Occipital lobe (tissue), 3 donors: ENCODE measurements at places on chromosomes 12 and 14.

DNA sequence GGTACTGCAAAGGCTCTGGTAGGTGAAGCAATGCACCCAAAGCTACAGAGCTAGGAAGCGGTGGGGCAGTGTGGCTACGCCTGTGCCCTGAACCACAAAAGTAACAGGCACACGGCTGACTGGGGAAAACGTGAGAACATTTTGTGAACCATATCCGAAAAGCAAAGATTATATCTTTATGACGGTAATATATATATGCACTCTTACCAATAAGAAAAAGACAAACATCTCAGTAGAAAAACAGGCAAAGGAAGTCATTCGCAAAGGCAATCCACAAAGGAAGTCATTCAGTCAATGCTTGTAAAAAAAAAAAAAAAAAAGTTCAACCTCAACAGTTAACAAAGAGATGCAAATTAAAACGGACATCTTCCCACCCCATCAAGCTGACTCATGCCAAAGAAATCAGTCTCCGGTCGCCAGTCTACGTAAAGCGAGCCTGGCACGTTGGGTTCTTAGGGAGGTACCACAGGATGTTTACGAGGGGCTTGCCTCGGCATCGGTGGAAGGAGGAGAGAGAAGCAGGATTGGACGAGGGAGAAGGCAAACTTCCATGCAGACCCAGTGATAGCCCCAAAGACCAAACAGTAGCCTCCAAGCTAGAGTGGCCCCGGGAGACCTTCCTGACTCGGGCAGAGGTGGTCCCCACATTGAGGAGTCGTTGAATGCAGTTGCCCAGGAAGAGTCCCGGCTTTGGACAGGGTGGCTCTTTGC lies 39.4 kb upstream of the PPP2R5C start:
- DNase-seq, result no peak

DNA sequence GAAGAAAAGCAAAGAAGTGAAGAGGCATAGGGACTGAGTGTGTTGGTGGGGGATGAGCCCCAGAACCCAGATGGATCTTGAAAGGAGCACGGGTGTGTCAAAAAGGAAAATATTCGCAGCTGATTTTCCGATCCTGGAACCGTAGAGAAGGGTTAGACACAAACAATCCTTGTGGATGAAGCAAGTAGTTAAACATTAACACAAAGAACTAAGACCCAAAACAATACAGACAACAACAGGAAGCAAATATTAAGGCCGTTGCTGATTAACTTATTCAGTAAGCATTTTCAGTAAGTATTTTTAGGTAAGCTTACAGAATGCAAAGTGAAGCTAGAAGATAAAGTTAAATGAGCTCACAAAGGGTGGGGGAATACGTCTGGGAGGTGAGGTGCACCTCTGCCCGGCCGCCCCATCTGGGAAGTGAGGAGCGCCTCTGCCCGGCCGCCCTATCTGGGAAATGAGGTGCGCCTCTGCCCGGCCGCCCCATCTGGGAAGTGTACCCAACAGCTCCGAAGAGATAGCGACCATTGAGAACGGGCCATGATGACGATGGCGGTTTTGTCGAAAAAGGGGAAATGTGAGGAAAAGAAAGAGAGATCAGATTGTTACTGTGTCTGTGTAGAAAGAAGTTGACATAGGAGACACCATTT lies 62.8 kb upstream of the PRB2 start:
- DNase-seq, result no peak

- DNase-seq, result peak; percentile 47
Measured at GRCh38 chr12:53098354-53098981, 1.0 kb downstream of the IGFBP6 start.

- DNase-seq, result no peak
Measured at GRCh38 chr14:61582815-61583214, 112.5 kb upstream of the HIF1A start.

DNA sequence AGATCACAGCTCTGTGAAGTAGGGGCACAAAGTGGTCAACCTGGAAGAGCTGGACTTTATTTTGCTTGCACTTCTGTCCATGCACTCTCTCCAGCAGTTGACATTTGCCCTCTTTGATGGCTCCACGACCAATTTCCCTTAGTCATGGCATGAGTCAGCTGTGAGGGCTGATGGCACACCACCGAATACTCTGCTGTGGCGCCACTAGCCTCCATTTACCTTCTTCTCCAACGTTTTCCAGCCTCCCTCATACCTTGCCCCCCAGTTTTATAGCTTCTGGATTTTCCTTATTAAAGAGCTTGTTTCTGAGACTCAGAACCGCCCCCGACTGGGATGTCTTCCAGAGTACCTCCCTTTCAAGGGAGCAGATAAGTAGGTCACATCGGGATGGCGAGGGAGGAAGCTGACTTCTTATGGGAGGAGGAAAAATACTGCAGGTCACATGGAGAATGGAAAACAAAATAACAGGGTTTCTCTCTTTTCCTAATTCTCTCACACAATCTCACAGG lies 17.6 kb downstream of the NINJ2 start:
- DNase-seq, result peak; percentile 51

GRCh38 chr12:98635657-98636323 lies 8.8 kb downstream of the IKBIP start:
- DNase-seq, result no peak

GRCh38 chr12:89797436-89797835 lies 88.8 kb upstream of the ATP2B1 start:
- no peak for DNase-seq

DNA sequence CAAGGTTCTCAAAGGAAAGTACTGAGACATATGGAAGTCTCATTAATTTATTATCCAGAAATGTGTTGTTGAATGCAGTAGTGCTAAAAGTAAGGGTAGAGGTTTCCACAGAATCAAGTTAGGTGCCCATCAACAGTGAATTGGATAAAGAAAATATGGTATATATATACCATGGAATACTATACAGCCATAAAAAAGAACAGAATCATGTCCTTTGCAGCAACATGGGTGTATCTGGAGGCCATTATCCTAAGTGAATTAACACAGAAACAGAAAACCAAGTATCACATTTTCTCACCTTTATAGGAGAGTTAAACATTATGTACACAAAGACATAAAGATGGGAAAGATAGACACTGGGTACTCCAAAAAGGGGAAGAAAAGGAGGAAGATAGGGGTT lies 149.9 kb upstream of the RASSF8 start:
- no peak for DNase-seq

DNA sequence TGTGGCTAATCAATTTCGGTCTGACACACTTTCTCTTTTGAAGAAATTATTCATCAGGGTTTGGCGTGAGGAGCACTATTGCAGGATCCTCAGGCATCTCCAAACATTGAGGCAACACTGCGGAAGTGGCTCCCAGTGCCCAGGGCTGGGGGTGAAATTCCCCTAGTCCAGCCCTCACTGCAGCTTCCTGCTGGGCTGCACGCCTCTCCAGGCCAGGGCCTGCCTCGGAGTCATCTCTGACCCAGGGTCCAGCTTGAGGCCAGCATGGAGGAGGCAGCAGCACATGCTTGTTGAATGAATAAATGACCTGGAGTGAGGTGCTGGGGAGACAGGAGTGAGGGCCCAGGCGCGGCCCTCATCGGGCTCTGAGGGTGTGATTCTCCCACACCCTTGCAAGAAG lies 36.0 kb upstream of the TDRD9 start:
- no peak for DNase-seq

GRCh38 chr12:80445083-80445793 lies 1.2 kb downstream of the PTPRQ start:
- DNase-seq, result no peak
